ENCODE measurements at places on chromosomes 7 and 10.

DNA sequence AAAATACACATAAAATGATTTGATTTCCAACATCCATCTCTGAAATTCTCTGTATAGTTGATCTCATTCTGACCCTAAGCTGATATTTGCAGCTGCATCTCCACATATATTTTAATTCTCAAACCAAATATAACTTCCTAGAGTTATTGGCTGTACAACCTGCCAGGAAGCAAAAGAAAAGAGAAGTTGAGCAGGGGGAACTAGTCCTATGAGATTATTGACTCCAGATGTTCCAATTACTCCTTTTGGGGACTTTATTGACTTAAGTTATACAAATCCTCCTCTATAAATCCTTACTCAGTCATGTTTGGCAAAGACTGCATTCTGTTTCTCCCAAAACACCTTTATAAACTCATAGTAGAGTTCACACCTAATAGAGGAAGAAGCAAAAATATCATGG, 599.4 kb upstream of the ANKRD30A start:
- DNase-seq, result no peak

DNA sequence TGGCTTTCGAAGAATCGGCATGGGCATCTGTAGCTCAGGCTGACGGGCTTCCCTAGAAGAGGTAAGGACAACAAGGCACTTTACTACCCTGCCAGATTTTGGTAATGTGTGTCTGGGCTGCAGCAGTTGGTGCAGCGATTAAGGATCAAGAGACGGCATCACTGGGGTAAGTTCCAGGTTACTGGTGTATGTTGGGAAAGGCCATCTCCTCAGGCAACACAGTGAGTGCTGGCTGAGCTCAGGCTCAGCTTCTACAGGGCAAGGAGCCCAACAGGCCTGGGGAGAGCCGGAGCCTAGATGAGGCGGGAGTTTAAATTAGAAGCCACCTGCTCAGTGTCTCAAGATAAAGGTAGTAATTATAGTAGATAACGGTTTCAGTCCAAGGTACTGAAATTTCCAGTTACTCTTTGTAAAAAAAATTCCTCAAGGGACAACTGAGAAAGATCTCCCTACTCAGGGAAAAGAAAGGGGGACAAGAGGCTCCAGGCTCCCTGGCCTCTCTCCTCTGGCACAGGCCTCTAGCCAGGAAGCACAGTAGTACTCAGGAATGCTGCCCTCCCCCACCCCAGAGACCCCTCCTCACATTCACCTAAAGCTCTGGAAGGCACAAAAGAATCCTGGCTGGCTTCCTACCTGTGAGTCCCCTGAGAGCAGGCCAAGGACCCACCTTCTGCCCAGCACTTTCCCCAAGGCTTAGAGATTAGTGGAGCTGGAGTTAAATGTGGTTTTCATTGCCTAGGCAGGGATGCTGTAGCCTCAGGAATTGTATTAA, 3.9 kb downstream of the CXCL12 start:
- DNase-seq, result no peak

DNA sequence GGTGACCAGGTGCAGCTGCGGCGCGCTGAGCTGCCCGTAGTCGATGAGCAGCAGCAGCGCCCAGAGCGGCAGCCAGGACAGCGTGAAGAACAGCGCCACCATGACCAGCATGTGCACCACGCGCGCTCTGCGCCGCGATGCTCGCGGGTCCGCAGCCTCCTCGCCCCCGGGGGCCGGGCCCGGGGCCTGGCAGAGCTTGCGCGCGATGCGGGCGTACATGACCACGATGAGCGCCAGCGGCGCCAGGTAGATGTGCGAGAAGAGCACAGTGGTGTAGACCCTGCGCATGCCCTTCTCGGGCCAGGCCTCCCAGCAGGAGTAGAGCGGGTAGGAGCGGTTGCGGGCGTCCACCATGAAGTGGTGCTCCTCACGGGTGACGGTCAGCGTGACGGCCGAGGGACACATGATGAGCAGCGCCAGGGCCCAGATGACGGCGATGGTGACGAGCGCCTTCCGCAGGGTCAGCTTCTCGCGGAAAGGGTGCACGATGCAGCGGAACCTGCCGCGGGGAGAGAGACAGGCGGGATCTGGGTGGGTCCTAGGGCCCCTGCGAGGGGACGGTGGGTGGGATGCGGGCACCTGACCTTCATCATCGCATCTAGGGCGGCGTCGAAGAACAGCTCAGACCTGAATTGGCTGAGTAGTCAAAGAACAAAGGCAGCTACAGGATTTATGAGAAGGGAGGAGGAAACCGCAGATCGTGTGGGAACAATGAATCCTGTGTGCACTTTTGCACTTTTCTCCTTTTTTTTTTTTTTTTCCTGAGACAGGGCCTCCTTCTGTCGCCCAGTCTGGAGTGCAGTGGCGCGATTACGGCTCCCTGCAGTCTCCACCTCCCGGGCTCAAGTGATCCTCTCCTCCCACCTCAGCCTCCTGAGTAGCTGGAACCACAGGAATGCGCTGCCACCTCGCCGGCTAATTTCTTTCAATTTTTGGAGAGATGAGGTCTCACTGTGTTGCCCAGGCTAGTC, 22.4 kb upstream of the PPA1 start:
- no peak for DNase-seq

- peak; percentile 59 for DNase-seq
Measured at GRCh38 chr7:4610768-4611467, 71.2 kb upstream of the FOXK1 start.

- DNase-seq, result no peak
Measured at GRCh38 chr7:119196183-119196582, 971.7 kb downstream of the ANKRD7 start.

- no peak for DNase-seq
Measured at GRCh38 chr10:18278181-18278580, 138.0 kb downstream of the CACNB2 start.

- no peak for DNase-seq
Measured at GRCh38 chr7:5497295-5498103, 73.9 kb upstream of the TNRC18 start.

DNA sequence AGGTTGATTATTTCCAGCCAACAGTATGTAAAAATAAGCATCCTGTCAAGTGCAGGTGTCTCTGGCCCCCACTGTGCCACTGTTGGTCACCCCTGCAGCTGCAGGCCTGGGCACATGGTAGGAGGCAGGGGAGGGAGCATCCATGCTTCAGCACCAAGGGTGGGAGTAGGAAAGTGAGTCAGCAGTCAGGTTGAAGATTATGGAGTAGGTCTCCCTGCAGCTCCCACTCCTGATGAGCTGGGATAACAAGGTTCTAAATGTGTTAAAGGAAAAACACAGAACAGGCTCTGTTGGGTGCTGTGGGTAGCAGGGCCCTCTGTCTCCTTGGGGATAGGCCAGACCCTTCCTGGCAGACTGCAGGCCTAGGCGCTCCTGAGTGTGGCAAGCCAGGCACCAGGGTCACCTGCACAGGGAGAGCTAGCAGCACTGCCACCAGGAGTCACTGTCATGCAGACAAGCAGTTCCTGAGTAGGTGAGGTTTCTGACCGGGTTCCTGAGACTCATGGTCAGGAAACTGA, 59.3 kb downstream of the NUDCD3 start:
- peak; percentile 64 for DNase-seq

GRCh38 chr7:14233868-14234369, 244.5 kb upstream of the ETV1 start:
- DNase-seq, result no peak

DNA sequence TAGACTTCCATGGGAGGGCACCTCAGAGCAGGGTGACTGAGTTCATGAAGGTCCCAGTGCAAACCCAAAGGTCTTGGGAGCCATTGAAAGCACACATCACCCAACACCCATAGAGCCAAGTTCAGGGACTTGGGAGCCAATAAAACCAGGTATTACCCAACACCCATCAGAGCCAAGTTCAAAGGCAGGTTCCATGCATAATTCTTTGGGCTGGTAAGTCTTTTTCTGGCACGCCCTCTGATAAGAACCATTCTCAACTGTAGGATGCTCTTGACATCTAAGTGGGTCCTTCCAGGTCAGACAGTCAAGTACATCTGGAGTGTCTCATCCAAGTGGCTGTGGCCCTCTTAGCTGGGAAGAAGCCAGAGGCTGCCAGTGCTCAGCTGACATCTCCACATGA, 63.2 kb downstream of the EBF3 start:
- no peak for DNase-seq

DNA sequence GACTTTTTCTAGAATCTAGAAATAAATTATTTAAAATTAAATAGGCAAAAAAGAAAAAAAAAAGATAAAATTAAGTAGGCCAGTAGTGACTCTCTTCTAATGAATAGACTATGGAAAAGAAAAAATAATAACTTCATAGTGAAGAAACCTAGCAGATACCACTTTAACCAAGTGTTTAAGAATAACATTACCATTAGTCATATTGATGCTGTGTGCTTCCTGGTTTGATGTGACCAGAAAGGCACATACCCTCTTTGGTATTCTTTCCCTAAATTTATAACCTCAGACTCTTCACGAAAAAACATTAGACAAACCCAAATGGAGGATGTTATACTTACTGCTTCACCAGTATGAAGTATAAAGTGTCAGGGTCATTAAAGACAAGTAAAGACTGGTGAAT, 42.6 kb downstream of the KIF20B start:
- DNase-seq, result no peak

DNA sequence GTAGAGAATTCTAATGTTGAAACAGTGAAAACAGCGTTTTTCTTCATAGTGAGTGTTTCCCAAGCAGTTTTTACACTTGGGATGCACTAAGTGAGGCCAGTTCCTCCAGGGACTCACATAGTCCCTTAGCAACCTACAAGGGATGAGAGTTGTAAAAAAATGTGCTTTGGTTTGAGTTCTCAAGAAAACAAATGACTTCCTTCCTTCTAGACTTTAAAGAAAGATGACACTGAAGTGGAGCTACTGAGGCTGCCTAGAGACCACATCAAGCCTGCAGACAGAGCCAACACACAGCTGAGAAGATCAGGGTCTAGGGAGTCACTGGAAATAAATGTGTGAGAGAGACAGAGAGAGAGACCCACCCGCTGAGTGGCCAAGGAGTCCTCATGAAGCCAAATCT, 264.4 kb downstream of the TNS3 start:
- no peak for DNase-seq

- no peak for DNase-seq
Measured at GRCh38 chr10:92265687-92266258, 25.1 kb downstream of the CPEB3 start.

- DNase-seq, result no peak
Measured at GRCh38 chr7:151231080-151231479, 1.2 kb upstream of the CHPF2 start.

DNA sequence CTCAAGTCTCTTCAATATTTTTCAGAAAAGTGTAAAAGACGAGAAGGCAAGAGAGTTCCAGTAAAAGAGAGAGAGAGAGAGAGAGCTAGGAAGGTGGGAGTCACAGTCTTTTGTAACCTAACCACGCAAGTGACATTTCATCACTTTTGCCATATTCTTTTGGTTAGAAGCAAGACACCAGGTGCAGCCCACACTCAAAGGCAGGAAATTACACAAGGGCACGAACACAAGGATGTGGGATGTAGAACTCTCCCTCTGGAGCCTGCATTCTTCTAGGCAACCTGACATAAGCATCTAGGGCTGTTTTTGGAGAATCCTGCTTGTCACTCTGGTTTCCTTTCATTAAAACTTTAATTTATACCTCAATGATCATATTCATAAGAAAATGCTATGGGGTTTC, 1213.1 kb downstream of the DNAJB9 start:
- DNase-seq, result no peak

DNA sequence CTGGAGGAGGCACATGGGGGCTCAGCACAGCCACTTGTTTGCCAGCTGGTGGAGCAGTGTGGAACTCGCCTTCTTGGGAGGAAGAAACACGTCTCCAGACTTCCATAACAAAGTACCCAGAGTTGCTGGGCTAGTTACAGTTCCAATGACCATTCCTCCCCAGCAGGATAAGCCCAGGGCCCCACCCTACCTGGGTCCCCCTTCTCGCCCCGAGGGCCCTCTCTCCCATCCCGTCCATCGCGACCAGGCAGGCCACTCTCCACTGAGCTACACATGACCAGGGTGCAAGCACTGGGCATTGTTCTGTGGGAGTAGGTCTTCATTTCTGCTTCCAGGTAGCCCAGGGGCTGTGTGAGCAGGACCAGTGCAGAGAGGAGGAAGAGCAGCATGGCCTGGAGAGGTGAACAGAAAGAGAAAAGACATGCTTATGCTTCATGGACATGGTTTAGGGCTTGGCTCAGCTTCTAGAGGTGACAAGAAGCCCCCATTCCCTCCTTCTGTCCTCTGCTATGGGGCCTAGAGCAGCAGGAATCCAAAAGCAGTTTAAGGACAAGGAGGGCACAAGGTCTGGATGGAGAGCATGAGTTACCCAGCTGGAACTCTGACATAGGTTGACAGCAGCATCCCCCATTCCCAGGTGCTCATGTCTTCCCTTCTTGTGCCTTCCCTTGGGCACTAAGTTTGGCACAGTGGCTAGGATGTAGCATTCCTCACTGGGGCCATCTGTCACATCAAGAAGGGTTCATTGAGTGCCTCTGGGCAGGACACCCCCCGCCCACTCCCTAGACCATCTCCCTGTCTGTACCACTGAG, 2.4 kb downstream of the SFTPD start:
- no peak for DNase-seq

DNA sequence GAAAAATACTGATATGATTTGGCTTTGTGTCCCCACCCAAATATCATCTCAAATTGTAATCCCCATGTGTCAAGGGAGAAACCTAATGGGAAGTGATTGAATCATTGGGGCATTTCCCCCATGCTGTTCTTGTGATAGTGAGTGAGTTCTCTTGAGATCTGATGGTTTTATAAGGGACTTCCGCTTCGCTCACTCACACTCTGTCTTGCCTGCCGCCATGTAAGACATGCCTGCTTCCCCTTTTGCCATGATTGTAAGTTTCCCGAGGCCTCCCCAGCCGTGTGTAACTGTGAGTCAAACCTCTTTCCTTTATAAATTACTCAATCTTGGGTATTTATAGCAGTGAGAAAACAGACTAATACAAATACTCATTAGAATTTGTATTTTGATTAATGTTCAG, 5.1 kb upstream of the MRPS17 start:
- DNase-seq, result no peak

DNA sequence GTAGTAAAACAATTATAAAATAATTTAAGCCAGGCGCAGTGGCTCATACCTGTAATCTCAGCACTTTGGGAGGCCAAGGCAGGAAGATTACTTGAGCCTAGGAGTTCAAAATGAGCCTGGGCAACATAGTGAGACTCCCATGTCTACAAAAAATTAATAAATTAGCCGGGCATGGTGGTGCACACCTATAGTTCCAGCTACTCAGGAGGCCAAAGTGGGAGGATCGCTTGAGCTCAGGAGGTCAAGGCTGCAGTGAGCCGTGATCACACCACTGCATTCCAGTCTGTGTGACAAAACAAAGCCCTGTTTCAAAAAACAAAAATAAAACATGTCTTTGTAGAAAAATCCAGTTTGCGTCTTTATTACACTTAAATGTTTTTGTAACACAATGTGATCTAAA, 141.9 kb upstream of the KAT6B start:
- no peak for DNase-seq

GRCh38 chr10:104664205-104664604, 23.1 kb downstream of the SORCS3 start:
- no peak for DNase-seq

- no peak for DNase-seq
Measured at GRCh38 chr7:2621948-2622640, 9.7 kb upstream of the TTYH3 start.

GRCh38 chr7:134831862-134832261, 52.4 kb downstream of the CALD1 start:
- no peak for DNase-seq
